ENCODE measurements at places on chromosomes 11 and 22. TPM values are rescaled to one million over a fixed set of nuclear protein-coding genes. Genes with fewer than 3 reads are reported as not detected.

The FAM111B gene
- 0.31 TPM for total RNA-seq

- no peaks in the 10 kb centered on the region for H3K4me1 ChIP-seq
- no peak overlapping the region for H3K27ac ChIP-seq
- H3K4me3 ChIP-seq = no peak overlapping the region
- H3K27me3 ChIP-seq = peaks cover 40% of the 10 kb centered on the region
- no peak for DNase-seq
Observed at GRCh38 chr22:44617828-44618227, 84.2 kb upstream of the PRR5 start.

- no peak overlapping the region for H3K4me3 ChIP-seq
- no peaks in the 10 kb centered on the region for H3K27me3 ChIP-seq
- H3K36me3 ChIP-seq = no peaks in the 10 kb centered on the region
- DNase-seq = no peak
- no peaks in the 10 kb centered on the region for H3K4me1 ChIP-seq
- H3K27ac ChIP-seq = no peak overlapping the region
Observed at GRCh38 chr11:44185522-44185921, 90.0 kb downstream of the EXT2 start.

DNA sequence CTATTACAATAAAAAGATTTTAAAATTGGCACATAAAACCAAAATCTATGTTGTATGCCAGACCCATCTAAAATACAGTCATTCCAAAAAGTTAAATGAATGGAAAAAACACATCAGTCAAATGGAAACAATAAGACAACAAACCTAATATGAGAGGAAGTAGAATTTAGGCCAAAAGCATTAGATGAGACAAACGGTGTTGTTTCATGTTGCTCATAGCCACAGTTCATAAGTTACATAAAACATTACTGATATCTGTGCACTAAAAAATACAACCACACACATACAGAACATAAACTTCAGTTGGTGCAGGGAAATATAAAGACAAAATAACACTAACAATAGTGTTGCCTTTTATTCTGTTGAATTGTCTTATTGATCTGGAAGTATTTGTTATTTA, 661.9 kb downstream of the CNTN5 start:
- H3K4me3 ChIP-seq = no peak overlapping the region
- no peak for DNase-seq
- no peak overlapping the region for H3K27ac ChIP-seq
- no peaks in the 10 kb centered on the region for H3K27me3 ChIP-seq
- H3K36me3 ChIP-seq = no peaks in the 10 kb centered on the region
- no peaks in the 10 kb centered on the region for H3K4me1 ChIP-seq

DNA sequence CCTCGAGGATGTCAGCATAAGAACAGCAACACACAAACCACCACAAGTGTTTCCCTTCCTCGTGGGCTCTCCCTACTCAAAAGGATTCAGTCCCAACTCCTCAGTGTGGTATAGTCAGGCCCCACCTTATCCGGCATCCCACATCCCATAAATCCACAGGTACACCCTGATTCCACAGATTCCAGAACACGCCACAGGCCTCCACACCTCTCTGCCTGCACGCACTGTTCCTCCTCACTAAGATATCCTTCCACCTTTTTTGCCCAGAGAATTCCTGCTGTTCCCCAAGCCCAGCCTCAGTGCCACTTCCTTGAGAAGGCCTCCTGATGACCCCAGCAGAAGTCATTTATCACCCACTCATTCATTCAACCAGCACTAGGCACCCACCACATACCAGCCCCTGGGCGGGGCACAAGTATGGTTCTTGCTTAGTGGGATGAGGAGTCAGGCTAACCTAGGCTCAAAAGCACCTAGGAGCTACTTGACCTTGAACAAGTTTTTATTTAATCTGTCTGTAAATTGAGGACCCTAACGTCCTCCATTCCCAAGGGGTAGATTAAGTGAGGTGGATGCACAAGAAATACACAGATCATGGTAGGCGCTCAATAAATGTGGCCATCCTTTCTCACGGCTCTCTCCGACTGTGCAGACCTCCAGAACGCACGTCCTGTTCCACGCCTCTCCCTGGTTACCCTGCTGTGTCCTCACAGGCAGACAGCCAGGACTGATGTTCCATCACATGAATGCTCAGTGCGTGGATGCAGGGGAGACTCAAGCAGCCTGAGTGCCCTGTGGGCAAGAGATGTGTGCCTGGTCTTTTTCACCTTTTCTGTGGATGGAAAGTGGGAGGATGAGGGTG, 2.1 kb upstream of the KCNJ4 start:
- H3K27me3 ChIP-seq = peaks cover 62% of the 10 kb centered on the region
- no peaks in the 10 kb centered on the region for H3K36me3 ChIP-seq
- peaks cover 4% of the 10 kb centered on the region for H3K4me1 ChIP-seq
- no peak overlapping the region for H3K27ac ChIP-seq
- no peak for DNase-seq

The ATF4 gene
- 510 TPM for total RNA-seq

GRCh38 chr11:27097551-27097950, 56.9 kb downstream of the BBOX1 start:
- no peak overlapping the region for H3K27ac ChIP-seq
- no peaks in the 10 kb centered on the region for H3K27me3 ChIP-seq
- H3K36me3 ChIP-seq = no peaks in the 10 kb centered on the region
- H3K4me1 ChIP-seq = no peaks in the 10 kb centered on the region
- DNase-seq = no peak

- no peak overlapping the region for H3K4me3 ChIP-seq
- no peak for DNase-seq
- no peaks in the 10 kb centered on the region for H3K27me3 ChIP-seq
- H3K4me1 ChIP-seq = peaks cover 8% of the 10 kb centered on the region
- H3K27ac ChIP-seq = no peak overlapping the region
- no peaks in the 10 kb centered on the region for H3K36me3 ChIP-seq
Observed at GRCh38 chr22:42188808-42189447, 58.3 kb upstream of the CYP2D6 start.

GRCh38 chr11:79768343-79768742, 327.5 kb upstream of the TENM4 start:
- H3K27ac ChIP-seq = no peak overlapping the region
- no peaks in the 10 kb centered on the region for H3K36me3 ChIP-seq
- no peaks in the 10 kb centered on the region for H3K27me3 ChIP-seq
- no peak for DNase-seq
- no peak overlapping the region for H3K4me3 ChIP-seq

The PHLDB1 gene
- 35.7 TPM for total RNA-seq

GRCh38 chr11:128727320-128727719, 33.4 kb downstream of the FLI1 start:
- peak overlapping the region; percentile 48 for H3K27ac ChIP-seq
- no peaks in the 10 kb centered on the region for H3K36me3 ChIP-seq
- H3K4me3 ChIP-seq = no peak overlapping the region
- peaks cover 10% of the 10 kb centered on the region for H3K4me1 ChIP-seq
- DNase-seq = no peak

GRCh38 chr11:19953336-19953735, 206.9 kb downstream of the DBX1 start:
- peak overlapping the region; percentile 32 for H3K27ac ChIP-seq
- H3K36me3 ChIP-seq = no peaks in the 10 kb centered on the region
- H3K4me3 ChIP-seq = no peak overlapping the region
- no peak for DNase-seq
- no peaks in the 10 kb centered on the region for H3K27me3 ChIP-seq

DNA sequence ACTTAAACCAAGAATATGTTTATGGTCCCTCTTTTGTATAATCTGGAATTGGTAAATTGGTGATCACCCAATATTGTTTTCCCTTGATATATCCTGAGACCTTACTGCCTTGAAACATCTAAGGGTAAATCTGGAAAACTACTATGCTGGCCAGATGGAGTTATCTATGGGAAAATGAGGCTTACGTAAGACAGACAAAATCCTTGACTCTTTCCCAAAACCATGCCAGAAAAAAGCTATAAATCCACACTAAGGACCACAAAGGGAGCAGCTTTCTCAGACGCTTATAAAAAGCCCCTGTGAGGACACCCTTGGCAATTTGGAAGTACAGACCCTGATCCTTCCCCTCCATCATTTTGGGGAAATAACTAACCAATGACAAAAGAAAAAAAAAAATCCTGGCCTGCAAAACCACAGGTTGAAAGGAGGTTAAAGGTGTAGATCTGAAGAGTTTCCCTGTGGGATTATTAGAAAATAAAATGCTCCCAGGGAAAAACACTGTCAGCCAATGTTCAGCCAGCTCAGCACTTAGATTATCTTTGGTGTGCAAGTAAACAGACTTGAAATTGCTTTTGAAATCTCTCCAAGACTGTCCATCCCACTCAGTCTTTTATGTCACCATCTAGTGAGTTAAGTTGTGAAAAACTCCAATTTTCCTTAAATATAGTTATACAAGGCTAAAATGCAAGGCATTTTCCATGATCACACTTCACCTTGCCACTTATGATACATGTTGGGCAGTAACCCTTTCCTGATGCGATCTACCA, 6.6 kb upstream of the AMBRA1 start:
- H3K4me3 ChIP-seq = no peak overlapping the region
- peaks cover 16% of the 10 kb centered on the region for H3K4me1 ChIP-seq
- H3K36me3 ChIP-seq = peaks cover 7% of the 10 kb centered on the region
- no peaks in the 10 kb centered on the region for H3K27me3 ChIP-seq

GRCh38 chr11:61327669-61328071, 5.2 kb downstream of the DDB1 start:
- no peak overlapping the region for H3K4me3 ChIP-seq
- no peak for DNase-seq
- H3K27me3 ChIP-seq = no peaks in the 10 kb centered on the region
- H3K36me3 ChIP-seq = no peaks in the 10 kb centered on the region
- peak overlapping the region; percentile 64 for H3K27ac ChIP-seq

The NCF4 gene
- 5.5 TPM for total RNA-seq

DNA sequence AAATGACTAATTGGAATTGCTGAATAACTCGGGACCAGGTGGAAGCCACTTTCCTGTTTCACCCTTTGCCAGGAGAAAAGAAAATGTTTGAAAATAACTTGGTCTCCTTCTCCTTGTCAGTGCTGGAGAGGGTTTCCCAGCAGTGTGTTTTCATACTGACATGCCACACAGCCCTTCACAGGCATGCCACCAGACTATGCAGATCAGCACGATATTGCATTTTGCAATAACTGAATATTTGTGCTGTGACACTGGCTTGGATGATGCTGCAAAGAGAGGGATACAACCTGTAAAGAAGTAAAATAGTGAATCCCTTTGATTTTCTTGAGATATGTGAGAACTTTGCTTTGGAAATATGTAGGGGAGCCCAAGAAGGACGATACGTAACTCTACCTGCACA, 200.0 kb upstream of the NAV2 start:
- H3K4me3 ChIP-seq = no peak overlapping the region
- no peak for DNase-seq
- peaks cover 5% of the 10 kb centered on the region for H3K4me1 ChIP-seq
- peaks cover 2% of the 10 kb centered on the region for H3K27me3 ChIP-seq
- H3K36me3 ChIP-seq = no peaks in the 10 kb centered on the region

- no peak overlapping the region for H3K27ac ChIP-seq
- no peaks in the 10 kb centered on the region for H3K27me3 ChIP-seq
- no peaks in the 10 kb centered on the region for H3K36me3 ChIP-seq
- no peak for DNase-seq
Observed at GRCh38 chr22:38103641-38104040, 6.8 kb downstream of the BAIAP2L2 start.

DNA sequence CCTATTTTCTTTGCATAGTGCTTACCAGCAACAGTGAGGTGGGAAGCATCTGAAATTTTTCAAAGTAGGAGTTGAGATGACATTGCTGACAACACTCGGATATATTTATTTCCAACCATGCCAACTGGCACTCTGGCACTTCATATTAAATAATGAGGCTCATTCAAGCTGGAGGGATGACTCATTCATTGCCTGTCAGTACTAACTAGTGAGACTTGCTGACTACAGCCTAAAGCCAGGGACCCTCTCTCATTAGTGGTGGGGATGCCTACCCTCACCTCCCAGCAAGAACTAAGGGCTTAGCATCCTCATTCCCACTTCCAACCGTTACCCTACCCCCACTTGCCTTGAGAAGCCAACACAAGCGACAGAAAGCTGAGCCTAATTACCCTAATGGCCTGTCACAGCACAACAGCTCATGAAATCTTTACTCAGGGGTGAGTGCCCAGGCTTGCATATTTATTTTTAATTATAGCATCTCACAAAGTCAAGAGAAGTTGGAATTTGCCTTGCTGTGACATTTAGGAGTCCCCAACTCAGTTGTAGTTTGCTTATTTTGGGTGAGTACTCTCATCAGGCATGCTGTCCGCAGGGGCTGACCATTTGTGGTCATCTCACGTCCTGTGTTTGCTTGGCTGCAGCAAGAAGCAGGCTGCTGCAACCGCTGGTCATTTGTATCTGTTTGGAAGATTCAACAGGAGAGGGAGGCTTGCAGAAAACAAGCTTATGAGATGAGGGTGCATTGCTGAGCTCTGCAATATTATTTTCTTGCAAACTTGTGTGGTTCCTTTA, 181.6 kb upstream of the POU2AF2 start:
- H3K4me3 ChIP-seq = no peak overlapping the region
- H3K27ac ChIP-seq = no peak overlapping the region
- H3K27me3 ChIP-seq = no peaks in the 10 kb centered on the region
- H3K36me3 ChIP-seq = no peaks in the 10 kb centered on the region
- DNase-seq = no peak

DNA sequence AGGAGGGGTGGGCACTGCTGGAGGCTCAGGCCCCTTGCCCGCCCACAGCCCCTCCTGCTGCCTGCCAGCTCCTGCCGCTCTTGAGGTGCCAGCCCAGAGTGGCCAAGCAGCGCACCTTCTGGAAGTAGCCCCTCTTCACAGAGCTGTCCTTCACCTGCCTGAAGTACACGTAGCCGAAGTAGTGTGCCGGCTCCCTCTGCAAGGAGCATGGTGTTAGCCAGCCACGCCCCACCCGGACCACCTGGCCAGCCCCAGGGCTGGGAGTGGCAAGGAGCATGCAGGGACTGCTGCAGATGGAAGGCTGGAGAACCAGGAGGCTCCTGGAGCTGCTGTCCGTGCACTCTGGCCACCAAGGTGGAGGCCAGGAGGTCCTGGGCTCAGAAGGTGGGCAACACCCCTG, 9.6 kb downstream of the DENND6B start:
- H3K27ac ChIP-seq = no peak overlapping the region
- no peak for DNase-seq
- H3K27me3 ChIP-seq = no peaks in the 10 kb centered on the region
- no peaks in the 10 kb centered on the region for H3K4me1 ChIP-seq
- H3K4me3 ChIP-seq = no peak overlapping the region

The TCN1 gene
- not detected for total RNA-seq

The SLC22A9 gene
- total RNA-seq = 0.09 TPM

The PANX3 gene
- not detected for total RNA-seq

DNA sequence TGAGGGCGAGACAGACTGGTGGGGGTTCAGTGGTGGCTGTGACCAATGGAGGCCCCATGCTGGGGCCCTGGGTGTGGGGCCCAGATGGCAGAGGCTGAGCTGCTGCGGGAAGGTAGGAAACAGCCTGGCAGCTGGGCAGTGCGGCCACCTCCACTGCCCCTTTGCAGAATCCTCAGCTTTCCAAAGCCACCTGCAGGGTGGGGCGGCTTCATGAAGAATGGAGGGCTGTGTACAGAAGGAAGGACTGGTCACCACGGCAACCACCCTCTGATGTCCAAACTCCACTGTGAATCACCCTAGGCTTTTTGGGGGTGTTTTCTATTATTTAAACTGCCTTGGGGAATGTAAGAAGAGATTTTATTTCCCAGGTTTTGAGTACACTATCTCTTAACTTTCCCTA, 166.3 kb upstream of the NAV2 start:
- H3K36me3 ChIP-seq = no peaks in the 10 kb centered on the region
- H3K4me1 ChIP-seq = no peaks in the 10 kb centered on the region
- H3K27ac ChIP-seq = no peak overlapping the region
- no peaks in the 10 kb centered on the region for H3K27me3 ChIP-seq
- no peak overlapping the region for H3K4me3 ChIP-seq
- DNase-seq = no peak

- H3K4me1 ChIP-seq = peaks cover 13% of the 10 kb centered on the region
- H3K27ac ChIP-seq = no peak within 1 kb of the TSS
- no peaks in the 10 kb centered on the region for H3K27me3 ChIP-seq
- no peaks in the 10 kb centered on the region for H3K36me3 ChIP-seq
Observed at GRCh38 chr11:60866911-60867870, at the start of gene ZP1. TSS of gene ZP1 (plus strand) at chr11:60867542. CDS start at chr11:60867562, 20 bp downstream.

All from gastrocnemius medialis (tissue), 4 donors.